ENCODE measurements at places on chromosomes 7 and 10.

DNA sequence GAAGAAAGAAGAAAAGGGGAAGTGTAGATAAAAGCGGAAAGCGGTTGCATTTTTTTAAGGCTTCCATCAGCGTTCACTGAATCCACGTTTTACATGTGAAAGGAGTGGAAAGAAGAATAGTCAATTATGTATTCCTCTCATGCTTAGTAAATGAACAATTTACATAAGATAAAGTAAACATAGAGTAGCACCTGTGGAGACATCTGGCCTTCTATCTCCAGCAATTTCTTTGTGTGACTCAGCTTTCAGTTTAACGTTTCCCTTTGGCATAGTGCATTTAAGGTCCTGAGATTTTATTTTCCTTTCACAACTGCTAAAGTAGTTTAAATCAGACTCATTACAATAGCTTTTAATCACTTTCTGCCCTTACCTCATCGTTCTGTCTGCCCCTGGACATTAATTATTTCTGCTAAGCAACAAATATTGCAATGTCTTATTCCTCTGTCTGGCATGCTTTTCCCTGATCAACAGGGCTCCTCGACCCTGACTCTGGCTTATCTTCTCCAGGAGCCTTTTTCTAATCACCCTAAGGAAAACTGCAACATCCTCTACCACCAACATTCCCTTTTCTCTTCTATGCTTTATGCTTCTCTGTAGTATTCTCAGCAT is 383.5 kb upstream of the VWC2 start:
- no peak for DNase-seq

- DNase-seq, result no peak
Observed at GRCh38 chr7:136528329-136528728, 340.1 kb upstream of the CHRM2 start.

- DNase-seq, result no peak
Observed at GRCh38 chr7:87038993-87039690, 20.3 kb downstream of the ELAPOR2 start.

GRCh38 chr7:2150445-2150815 is 82.3 kb downstream of the MAD1L1 start:
- no peak for DNase-seq

All from stimulated activated CD4-positive, alpha-beta T cell treated with anti-CD3 and anti-CD28 coated beads, Interleukin-4, amount 100 ng/mL, for 1 hour (primary cell).